Activated CD8-positive, alpha-beta T cell treated with anti-CD3 and anti-CD28 coated beads, Interleukin-2, amount 10 ng/mL, durations not matched to agents 7 days and 5 days (primary cell): ENCODE measurements at places on chromosomes 3 and 15.
A peak's percentile ranks its signal among the peaks of the same experiment; 100 is the strongest.

- DNase-seq = no peak
Measured at GRCh38 chr3:156215751-156216150, 95.4 kb downstream of the KCNAB1 start.

DNA sequence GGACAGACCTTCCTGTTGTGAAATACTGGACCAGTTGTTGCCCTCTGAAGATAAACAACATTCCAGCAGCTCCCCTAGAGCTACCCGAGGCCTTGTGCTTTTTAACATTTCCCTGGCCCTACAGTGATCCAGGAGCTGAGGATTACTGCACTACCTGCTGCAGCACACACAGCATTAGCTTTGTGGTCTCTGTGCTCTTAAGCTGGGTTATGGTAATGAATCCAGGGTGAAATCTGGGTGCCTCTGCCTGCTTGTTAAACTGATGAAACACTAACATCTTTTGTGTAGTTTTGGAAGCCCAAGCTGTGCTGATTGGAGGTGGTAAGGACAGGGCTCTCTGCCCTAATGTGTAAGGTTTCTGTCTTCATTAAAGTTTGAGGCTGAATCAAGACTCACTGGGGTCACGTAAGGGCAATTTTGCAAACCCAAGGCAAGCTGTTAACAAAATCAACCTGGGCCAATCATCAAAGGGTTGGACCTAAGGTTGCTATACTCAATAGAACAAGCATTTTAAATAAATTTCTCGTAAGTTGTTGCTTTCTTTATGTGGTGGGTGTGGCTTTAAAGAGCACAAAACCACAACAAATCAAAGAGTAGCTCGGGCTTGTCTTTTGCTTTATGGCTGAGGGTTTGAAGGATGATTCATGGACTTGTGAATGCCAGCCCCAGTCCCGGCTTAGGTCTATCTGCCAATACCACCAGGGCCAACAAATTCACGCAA lies 183.9 kb downstream of the TPRG1 start:
- peak; percentile 56 for DNase-seq

DNA sequence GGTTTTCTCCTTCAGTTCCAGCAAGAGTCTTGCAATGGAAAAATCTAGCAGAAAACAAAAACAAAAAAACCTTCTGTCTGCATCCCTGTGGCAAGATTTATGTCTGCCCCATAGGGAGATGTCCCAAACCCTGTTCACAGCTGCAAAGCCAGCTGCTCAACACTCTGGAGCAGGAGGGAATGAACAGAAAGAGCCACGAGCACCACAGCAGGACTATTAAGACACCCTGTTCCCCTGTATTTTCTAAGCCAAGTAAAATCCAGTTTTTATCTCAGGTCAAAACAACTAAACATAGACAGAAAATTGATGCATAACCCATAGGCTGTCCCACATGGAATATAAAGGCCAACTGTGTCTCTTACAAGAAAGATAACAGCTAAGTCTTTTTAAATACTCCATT lies 357.9 kb downstream of the LSAMP start:
- no peak for DNase-seq

DNA sequence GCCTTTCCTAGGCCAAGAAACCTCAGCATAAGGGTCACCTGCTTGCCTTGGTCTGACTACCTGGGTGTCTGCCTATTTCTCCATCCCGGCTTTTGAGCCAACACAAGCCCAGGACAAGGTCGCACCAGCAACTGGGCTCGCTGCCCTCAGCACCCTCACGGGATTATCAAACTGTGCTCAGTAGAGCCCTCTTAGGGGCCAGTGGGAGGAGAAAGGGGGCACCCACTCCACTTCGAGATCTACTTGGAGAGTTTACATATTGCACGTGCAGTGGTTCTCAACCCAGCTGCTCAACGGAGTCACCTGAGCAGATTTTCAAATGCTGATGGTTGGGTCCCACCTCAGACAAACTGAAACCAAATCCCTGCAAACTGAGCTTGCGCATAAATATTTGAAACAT lies 31.1 kb downstream of the TSPAN3 start:
- DNase-seq = peak; percentile 18

DNA sequence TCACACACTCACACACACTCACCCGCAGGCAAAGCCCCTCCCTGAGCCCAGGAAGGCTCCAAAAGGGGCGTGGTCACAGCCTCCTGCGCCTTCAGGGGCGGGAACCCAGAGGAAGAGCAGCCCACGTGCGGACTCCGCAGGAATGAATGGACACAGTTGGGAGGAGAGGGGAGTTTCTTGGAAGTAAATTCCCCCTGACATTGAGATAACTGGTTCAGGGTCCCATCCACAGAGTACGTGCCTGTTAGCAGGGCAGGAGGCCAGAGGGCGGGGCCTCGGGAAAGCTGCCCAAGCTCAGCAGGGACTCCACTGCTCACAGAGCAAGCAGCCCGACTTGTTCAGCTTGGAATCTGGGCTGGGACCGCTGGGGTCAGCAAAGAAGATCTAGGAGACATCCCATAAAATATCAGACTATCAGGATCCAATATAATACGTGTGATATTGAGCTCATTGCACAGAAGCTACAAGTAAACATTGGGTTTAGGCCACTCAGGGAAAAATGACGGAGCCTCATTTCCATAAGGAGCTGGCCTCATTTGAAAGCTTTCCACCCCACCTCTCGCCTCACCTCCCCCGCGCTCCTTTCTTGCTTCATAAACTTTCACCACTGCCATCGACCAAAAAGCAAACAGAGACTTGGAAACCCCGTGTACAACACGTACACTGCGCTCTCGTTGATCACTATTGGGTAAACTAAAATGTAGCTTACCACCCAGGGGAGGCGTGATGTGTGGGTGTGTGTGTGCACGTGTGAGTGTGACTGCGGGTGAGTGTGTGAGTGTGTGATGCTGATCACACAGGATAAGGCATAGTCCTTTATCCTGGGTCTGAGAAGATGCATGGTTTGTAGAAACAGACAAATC lies 36.0 kb downstream of the TM2D3 start:
- no peak for DNase-seq

DNA sequence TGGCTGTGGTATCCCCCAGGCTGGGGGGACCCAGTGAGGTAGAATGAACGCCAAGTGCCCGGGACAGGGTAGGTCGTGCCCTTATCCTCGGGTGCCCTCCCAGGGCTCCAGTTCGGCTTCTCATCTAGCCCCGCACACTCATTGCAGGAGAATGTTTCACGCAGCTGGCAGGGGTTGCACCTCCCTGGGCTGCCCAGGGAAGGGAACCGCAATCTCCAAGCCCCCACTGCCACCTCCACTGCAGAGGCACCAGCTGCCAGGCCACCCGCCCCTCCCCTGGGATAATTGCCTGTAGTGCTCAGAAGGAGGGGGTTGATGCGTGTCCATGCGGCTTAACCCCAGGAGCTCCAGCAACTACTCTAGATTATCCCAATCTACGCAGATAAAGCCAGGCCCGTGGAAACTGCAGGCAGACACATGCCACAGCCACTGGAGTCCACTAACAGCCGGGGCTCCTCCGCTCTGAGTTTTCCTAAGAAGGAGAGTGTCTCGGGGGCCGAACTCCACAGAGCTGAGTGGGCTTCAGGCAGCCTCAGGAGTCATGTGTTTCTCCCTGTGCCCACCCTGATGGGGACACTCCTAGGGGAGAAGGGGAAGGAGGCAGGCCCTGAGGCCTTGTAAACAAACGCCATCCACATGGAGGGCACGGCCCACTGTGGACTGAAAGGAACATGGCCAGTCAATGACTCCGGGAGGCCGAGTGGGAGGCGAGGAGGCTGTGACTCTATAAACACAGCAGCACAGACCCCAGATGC lies 137.2 kb upstream of the IQSEC1 start:
- no peak for DNase-seq

- no peak for DNase-seq
Measured at GRCh38 chr3:150237490-150237889, 170.6 kb upstream of the TSC22D2 start.

DNA sequence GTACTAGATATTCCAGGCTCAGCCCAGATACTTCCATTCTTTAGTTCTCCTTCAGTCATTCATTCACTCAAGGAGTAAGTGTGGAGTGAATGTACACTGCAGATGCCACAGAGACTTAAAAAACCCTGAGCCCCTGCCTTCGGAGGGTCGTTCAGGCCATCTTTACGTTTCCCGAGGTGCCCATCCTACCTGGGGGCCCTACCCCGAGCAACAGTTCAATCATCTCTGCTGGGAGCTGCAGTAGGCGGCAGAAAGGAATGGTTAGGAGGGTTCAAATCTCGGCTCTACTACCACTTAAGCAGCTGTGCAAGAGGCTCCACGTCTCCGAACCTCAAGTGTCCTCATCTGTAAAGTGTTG lies 613 bp downstream of the SEC13 start:
- DNase-seq = no peak

- peak; percentile 31 for DNase-seq
Measured at GRCh38 chr15:57591822-57592367, at the start of gene MYZAP. Gene MYZAP (plus strand): TSS chr15:57591904. CDS start chr15:57592035, 131 bp downstream.

- no peak for DNase-seq
Measured at GRCh38 chr3:133330522-133330921, 69.3 kb upstream of the BFSP2 start.

- peak; percentile 45 for DNase-seq
Measured at GRCh38 chr3:42747581-42747980, 25.5 kb downstream of the CCDC13 start.
